ENCODE measurements at places on chromosomes 2 and 18. TPM values are rescaled to one million over a fixed set of nuclear protein-coding genes. Genes with fewer than 3 reads are reported as not detected.

- no peak for DNase-seq
Measured at GRCh38 chr18:70260683-70261082, 28.2 kb upstream of the SOCS6 start.

- DNase-seq, result no peak
Measured at GRCh38 chr18:551404-552061, 28.6 kb upstream of the CETN1 start.

- no peak for DNase-seq
Measured at GRCh38 chr2:222239945-222240675, 58.7 kb downstream of the PAX3 start.

DNA sequence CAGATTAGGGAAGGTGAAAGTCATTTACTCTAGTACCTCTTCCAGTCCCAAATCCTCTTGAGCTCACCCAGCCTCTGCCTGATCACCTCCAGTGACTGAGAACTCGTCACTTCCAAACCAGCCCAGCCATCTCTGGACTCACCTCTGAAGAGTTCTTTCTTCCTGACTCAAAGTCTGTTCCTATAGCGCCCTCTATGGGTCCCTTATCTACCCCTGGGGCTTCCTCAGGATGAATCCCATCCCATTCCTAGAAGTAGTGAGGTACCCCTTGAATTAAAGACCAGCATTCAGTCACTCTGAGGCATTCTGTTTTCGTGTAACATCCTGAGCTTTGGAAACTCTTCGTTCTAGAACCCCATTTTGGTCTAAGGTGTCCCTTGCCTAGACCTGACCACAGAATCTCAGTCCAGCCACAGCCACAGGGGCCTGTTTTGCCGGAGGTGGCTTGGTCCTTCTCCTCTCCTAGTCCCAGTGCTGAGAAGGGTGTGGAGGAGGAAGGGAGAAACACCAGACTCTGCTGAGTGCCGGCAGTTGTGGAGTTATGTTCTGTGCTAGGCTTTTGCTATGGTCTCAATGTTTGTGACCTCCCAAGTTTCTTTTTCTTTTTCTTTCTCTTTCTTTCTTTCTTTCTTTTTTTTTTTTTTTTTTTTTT, 32.7 kb downstream of the SIX3 start:
- DNase-seq, result no peak

DNA sequence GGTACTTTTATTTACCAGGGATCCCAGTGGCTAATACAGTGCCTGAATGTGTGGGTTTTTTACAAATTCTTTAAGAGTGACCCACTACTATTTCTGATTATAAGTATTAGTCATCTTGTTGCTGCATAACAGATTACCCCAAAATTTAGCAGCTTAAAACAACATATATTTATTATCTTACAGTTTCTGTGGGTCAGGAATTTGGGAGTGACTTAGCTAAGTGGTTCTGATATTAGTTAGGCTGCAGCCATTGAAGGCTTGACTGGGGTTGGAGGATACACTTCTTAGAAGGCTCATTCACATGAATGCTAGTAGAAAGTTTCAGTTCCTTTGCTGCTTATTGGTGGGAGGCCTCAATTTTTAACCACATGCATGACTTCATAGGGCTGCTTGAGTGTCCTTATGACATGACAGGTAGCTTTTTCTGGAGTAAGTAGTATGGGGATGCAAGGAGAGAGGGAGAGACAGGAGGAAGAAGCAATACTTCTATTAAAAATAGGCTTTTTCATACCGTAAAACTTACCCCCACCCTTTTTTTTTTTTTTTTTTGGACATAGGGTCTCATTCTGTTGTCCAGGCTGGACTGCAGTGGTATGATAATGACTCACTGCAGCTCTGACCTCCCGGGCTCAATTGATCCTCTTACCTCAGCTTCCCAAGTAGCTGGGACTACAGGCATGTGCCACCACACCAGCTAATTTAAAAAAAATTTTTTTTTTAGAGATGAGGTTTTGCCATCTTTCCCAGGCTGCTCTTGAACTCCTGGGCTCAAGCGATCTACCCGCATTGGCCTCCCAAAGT, 13.3 kb upstream of the POLE4 start:
- DNase-seq, result no peak

DNA sequence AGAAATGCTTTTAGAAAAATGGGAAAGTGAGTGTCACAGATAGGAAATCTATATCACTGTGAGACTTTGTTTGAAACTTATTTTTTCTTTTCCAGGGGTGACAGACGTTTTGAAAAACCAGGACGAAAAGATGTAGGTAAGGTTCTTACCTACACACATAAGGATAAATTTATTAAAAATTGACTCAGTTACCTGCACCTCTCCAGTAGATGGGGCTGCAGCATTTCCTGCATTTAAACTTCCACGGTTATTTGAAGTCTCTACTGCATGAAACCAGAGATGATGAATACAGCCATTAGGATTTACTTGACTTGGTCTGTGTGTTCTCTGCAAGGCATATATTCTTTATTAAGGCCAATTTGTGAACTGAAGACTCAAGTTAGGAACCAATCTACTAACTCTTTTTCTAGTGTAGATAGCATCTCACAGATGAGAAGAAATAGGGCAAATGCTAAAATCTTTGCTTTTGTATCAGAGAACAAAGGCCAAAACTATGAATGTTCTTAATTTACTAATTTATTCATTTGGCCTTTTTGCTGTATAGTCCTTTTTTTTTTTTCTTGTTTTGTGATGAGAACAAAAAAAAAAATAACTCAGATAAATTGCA, 15.0 kb downstream of the KCNJ13 start:
- no peak for DNase-seq

GRCh38 chr2:192379736-192380135, 185.0 kb upstream of the TMEFF2 start:
- DNase-seq, result no peak

DNA sequence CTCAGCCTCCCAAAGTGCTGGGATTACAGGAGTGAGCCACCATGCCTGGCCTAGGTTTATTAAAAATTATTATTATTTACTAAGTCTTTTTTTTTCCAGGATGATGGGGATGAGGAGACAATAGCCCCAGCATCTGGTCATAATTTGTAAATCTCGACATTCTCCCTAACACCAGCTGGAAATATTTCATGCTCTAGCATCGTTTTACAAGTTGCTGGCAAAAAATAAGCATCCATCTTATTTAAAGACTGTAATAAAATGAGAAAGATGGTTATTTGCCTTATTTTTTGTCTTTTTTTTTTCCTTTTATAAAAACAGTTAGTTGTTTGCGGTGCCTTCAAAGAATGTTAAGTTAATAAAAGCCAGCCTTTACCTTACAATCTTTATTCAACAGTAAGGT, 56.7 kb downstream of the SF3B1 start:
- no peak for DNase-seq

DNA sequence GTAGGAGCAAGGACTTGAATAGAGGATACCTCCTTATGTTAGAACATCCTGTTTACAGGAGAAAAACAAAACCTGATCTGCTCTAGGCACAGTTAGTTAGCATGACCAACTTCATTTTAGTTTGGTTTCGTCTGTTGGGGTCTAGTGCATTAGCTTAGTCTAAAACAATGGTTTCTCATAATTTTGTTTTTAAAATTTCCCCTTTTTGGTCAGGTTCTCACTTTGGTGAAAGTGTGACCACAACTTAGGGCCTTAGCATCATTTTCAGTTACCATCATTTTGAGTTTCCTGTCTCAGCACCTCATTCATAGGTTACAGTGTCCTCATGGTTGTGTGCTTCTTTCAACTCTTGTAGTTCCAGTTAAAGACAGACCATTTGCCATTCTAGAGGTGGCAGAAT, 1277.0 kb upstream of the SLC39A10 start:
- DNase-seq, result no peak

DNA sequence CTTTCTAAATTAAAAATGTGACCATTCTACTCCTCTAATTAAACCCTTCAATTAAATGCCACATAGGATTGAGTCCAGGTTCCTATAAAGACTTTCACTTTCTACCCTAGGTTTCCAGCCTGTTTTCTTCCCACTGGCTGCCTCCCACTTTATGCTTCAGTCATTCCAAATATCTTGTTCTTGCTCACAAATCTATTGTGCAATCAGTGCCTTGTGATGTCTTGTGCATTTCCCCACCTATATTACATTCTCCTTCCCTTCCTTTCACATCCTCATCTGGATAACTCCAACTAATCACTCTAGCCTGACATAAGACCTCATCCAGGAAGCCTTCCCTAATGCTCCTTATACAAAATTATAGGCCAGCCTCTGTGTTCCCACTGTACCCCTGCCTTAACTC, 281.7 kb upstream of the LRATD1 start:
- DNase-seq, result no peak

- DNase-seq, result no peak
Measured at GRCh38 chr2:73156539-73157124, 43.9 kb upstream of the RAB11FIP5 start.

GRCh38 chr2:241736111-241736510, 1.7 kb downstream of the D2HGDH start:
- no peak for DNase-seq

DNA sequence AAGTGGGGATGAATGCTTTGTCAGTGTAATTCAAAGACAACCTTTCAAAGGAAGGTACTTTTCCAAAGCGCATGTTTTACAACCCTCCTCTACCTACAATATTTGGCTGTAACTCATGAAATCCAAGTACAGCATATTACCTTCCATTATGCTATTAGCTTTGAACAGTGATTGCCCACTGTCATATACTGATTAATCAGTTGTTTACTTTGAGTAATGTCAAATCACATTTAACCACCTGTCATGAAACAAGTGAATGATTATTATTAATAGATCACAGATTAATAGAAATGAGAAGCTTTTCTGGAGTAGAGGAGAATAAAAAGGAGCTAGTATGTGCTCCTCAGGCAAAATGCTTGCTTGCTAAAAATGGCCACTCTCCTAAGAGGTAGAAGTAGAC, 150.5 kb upstream of the SMAD7 start:
- no peak for DNase-seq

DNA sequence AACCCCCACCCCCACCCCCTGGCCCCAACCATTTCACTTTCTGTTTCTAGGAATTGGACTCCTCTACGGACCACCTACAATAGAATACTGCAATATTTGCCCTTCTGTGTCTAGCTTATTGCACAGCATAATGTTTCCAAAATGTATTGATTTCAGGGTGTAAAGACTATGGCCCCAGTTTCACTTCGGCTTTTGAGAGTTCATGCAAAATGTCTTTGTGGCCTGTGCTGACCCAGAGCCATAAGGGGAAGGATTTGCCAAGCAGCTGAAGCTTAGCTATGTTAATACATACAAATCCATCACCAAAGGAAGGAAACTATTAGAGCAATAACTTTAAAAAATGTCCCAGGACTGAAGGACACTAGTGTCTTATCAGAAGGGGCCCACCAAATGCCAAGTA, 11.2 kb upstream of the ATP9B start:
- no peak for DNase-seq

GRCh38 chr2:238247002-238247822, 7.4 kb upstream of the HES6 start:
- DNase-seq, result no peak

GRCh38 chr2:65032019-65032975, 23.9 kb upstream of the CEP68 start:
- DNase-seq, result no peak

GRCh38 chr2:21774691-21775368, 651.1 kb downstream of the TDRD15 start:
- no peak for DNase-seq

GRCh38 chr2:39142904-39143605, 22.2 kb upstream of the SOS1 start:
- DNase-seq, result no peak

- DNase-seq, result no peak
Measured at GRCh38 chr18:5890331-5891183, 4.8 kb downstream of the TMEM200C start.

Gene FAM117B
- polyA plus RNA-seq, result 18.4 TPM

Gene BBS5
- 10.9 TPM for polyA plus RNA-seq

Gene TUBA4B
- polyA plus RNA-seq, result 0.46 TPM

Gene ZAP70
- polyA plus RNA-seq, result 2.7 TPM

Gene SPP2
- not detected for polyA plus RNA-seq

Gene PLEKHA3
- 32.7 TPM for polyA plus RNA-seq

Gene ITPRIPL1
- 5.1 TPM for polyA plus RNA-seq

Gene IL36B
- not detected for polyA plus RNA-seq

All from left renal pelvis (tissue), 4 donors.